CD4-positive, alpha-beta T cell treated with Interleukin-1 beta for 1 hour (primary cell): ENCODE measurements at places on chromosomes 16 and 17.

- DNase-seq: no peak
Measured at GRCh38 chr17:61926826-61927207, 965 bp downstream of the INTS2 start.

DNA sequence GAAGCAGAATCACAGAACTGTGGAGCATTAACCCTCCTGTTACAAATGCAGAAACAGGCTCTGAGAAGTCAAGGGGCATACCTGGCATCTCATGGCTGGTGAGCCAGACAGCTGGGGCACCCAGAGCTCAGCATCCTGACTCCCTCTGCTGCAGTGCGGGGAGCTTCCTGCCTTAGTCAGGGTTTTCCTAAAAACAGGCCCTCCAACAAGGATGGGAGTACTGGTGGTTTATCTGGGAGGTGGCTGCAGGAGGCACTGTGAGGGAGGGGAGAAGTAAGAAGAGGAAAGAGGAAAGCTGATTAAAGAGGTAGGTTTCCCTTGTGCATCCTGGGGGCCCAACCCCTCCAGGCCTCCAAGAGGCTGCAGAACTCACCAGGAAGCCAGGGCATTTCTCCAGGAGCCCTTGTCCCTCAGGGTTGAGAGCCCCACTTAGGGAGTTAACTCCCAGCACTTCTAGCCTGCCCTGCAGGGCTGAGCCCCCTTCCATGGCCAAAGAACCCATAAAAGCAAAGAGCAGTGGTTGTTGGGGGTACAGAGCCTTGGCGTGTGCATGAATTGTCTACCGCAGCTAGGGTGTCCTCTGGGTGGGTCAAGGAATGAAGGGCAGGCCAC lies 261.5 kb upstream of the RPL38 start:
- DNase-seq: no peak

DNA sequence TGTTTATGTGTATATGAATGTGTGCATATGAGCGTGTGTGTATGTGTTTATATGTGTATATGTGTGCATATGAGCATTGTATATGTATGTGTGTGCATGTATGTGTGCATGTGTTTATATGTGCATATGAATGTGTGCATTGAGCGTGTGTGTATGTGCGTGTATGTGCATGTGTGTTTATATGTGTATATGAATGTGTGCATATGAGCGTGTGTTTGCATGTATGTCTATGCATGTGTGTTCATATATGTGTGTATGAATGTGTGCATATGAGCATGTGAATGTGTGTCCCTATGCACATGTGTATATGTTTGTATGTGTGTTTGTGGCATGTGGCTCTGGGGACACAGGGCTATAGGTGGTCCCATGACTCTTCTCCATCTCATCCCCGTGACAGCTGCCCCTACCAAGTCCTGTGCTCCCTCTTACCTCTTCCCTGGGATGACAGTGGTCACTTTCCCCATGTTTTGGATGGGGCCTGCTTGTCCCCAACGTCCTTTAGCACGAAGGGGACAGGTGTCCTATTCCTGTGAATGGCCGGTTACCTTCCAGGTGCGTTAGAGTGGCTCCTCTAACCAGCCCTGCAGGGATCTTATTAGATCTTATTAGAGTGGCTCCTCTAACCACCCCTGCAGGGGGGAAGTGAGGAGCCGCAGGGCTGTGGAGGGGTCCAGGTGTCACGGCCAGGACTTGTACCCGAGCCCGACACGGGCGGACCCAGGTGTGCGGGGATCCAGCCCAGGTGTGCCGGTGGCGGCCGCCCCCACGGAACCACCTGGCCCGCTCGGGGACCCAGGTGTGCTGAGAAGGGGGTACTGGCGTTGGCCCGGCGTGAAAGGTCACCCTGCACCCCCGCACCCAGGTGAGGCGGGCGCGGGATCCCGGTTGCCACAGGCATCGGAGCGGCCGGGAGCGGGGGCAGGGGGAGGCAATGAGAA lies 105.6 kb downstream of the SEC14L1 start:
- DNase-seq: no peak

DNA sequence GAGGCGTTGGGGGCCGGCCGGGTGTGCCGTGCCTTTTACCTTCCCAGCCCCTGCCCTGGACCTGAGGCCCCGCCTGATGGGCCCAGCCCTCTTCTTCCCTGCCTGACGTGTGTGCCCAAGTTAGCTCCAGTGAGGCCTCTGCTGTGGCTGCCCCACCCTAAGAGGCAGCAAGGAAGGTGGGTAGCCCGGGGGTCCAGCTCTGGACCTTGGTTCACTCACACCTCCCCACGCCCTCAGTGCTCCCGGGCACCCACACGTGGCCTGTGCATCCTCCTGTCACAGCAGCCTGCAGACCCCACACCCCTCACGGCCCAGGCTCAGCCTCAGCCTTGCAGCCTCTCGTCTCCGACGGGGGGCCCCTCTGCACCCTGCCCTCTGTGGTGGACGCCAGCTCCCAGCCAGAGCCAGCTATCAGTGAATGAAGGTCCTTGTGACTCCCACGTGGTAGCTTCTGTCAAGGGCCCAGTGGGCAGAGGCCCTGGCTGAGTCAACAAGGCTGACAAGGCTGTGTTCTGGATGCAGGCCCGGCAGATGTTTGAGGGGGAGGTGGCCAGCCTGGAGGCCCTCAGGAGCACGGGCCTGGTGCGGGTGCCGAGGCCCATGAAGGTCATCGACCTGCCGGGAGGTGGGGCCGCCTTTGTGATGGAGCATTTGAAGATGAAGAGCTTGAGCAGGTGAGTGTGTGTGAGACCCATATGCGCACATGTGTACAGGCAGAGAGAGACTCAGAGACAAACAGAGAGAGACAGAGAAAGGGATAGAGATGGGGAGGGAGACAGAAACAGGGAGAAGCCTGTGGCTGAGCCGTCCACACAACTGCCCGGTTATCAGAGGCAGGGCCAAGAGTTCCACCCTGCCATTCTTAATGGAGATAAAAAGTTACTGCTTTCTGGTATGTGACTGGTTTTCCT lies 2.8 kb downstream of the FN3K start:
- DNase-seq: no peak

GRCh38 chr17:77460514-77461046 lies 319.8 kb downstream of the SEC14L1 start:
- DNase-seq: no peak

GRCh38 chr17:27217631-27218030 lies 76.3 kb upstream of the WSB1 start:
- peak; percentile 28 for DNase-seq

- no peak for DNase-seq
Measured at GRCh38 chr16:64280317-64280716, 841.5 kb downstream of the CDH11 start.
